ENCODE measurements at places on chromosomes 5 and 9.

DNA sequence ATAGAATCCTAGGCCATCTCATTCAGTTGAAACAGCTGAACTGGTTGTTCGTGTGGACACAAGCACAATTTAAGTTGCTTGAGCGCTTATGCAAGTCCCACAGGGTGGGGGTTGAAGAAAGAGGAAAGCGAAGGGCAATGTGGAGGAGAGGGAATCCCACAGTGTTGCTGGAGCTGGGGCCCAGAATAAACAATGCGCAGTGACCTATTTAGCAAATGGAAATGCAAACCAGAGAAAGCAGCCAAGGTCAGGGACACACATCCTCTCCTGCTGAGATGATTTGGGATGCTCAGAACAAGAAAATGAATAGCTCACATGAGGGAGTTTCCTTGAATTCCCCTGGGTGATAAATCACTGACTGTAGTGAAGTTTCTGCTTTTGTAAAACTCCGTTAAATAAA, 838.3 kb downstream of the TLE4 start:
- DNase-seq = no peak

GRCh38 chr5:143583409-143583808, 179.9 kb upstream of the NR3C1 start:
- DNase-seq = no peak

DNA sequence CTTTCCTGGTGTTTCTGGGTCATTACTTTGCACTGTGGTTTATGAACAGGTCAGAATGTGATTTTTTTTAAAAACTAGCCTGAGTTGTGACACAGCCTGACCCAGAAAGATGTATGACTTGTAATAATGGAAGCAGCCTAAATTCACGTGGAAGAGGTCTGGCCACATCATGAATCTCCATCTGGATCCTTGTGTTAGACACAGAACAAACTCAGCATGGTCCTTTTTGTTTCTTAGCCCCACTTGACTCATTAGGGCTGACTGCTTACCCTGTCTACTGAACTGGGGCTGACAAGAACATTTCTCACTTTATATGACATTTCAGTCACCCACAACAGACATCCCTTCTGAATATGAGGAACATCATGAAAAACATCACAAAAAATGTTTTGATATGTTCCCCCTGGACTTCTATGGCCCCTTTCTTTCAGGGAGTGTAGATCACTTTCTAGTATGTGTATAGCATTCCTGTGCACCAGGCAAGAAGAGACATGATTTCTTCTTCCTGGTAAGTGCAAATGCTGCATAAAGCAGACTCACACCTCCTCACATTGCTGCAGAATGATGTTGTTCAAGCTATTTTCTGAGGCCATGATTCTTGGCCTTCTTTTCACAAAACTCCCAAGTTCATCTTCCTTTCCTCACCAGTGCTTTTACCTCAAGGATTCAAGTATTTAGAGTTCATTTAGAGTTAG, 52.3 kb downstream of the ZNF622 start:
- DNase-seq = no peak

GRCh38 chr5:141517880-141518617, 29.2 kb downstream of the PCDHGC5 start:
- no peak for DNase-seq

DNA sequence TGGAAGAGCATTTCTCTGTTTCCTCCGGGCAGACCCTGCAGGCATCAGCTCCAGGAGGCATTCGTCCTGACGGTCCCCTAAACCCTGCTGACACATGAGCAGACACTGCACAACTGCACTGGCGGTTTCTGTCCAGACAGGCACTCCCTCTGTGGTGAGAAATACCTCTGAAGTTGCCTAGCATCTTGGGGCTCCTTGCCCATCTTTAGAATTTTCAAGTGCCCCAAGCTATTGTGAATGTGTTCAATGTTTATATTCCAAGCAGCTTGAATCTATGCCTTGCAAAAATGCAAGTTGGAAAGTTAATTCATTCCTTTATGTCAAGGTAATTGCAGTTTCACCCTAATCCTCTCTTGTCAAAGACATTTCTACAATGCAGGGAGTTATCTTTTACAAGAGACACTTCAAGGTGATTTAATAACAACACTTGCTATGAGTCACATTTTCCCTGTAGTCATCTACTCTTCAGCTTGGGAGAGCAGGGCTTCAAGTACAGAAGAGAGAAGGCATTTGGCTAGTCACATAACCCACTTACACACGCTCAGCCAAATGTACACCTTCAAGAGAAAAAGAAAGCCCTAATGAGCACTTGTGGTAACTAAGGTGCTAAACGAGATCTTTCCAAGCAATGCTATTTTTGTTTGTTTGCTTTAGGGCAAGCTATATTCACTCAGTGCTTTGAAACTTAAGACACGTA, 302.5 kb downstream of the MLLT3 start:
- no peak for DNase-seq

DNA sequence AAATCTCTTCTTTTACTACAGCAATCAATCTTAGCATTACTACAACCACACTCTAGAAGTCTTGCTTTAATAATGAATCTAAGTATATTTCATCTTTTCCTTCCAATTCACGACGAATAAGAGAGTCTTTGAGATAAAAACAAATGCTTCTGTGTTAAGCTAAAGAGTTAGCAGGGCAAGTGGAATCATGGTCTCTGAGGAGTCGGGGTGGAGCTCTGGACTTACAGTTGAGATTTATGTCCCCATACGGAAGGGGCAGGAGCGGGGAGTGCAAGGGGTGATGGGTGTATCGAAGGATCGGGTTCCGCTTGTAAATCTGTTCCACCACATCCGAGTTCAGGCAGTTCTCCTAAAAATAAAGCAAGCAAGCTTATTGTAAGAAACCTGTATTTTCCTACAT, 59.0 kb upstream of the RETREG1 start:
- no peak for DNase-seq

GRCh38 chr9:127539259-127539981, 72.7 kb upstream of the STXBP1 start:
- no peak for DNase-seq

DNA sequence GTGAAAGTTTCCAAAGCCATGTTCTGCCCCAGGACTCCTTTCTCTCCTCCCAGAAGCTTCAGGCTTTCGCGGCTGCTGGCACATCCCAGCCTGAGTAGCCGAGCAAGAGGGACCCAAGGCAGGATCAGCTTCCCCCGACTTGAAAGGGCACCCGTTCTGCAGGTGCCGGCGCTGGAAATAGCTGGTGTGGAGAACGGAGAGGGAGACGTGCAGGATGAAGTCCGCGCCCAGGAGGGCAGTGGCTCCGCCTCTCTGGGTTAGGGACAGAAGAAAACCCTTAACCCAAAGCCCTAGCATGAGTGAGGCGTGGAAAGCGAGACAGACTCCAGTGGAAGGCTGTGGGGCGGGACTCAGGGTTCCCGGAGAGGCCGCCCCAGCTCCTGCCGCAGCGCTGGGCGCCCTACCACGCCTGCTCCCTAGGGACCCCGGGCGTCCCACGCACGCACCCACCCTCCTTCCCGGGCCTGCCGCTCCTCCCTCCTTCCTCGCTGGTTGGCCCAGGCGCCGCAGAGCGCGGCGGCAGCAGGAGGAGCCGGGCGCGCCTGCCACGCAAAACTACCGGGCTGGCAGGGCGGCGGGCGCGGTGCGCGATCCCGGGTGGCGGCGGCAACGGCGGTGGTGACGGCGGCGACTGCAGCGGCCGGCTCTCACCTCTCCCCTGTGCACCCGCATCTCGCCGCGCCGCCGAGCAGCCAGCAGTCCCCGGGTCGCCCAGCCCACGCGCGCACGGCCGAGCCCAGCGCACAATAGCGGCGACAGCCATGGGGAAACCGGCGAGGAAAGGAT, at the start of gene SLC1A1:
Gene SLC1A1 (plus strand): TSS at position 550 of the 786 bp plus-strand sequence. CDS start 212 bp downstream, at position 762.
- peak; percentile 30 for DNase-seq

DNA sequence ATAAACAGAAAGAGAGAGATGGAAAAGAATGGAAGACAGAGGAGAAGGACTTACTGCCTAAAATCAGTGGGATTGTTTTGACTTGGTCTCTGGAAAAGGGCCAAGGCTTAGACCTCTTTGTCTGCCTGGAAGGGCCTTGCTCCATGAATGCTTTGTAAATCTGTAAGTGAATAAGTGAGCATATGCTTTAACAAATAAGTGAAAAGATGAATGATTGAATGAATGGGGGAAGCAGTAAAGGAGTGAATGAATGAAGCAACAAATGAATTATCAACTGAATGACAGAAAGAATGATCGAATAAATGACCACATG, 5.5 kb downstream of the KCNIP1 start:
- no peak for DNase-seq

- no peak for DNase-seq
Observed at GRCh38 chr5:30781643-30782042, 411.8 kb upstream of the CDH6 start.

GRCh38 chr5:173232499-173233346, 2.3 kb downstream of the NKX2-5 start:
- DNase-seq = peak; percentile 53

DNA sequence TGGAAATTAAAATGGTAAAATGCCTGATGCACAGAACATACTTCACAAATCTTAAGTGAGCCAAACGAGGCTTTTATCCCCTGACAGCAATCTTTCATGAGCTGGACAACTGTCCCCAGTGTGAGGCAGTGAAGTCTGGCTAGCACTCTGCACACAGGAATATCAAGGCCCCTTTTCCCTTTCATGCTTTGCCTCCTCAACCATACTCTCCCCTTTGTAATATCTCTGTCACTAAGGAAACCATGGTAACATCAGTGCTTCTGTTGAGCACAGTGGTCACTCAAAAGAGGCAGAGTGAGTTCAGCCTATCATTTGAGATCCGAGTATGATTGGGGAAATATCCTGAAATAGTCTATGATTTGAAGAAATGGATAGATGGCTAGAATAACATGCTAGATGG, 318.3 kb downstream of the ENC1 start:
- DNase-seq = no peak

DNA sequence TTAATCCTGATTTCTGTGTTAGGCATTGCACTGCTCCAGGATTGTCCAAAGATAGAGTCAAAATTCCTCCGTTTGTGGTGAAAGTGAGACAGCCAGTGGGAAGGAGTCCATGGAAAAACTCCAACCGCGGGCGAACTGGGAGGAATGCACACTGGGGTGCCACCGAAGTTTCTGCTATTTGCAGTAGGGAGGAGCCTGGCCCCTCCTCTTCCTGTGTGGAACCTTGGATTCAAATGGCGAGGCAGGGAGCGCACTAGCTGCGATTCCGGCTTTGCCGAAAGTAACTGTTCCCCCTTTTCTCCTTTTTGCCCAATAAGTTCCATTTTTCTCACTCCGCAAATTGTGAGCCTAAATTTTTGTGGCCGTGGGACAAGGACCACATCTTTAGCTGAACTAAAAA, 9.3 kb downstream of the BAAT start:
- DNase-seq = no peak

DNA sequence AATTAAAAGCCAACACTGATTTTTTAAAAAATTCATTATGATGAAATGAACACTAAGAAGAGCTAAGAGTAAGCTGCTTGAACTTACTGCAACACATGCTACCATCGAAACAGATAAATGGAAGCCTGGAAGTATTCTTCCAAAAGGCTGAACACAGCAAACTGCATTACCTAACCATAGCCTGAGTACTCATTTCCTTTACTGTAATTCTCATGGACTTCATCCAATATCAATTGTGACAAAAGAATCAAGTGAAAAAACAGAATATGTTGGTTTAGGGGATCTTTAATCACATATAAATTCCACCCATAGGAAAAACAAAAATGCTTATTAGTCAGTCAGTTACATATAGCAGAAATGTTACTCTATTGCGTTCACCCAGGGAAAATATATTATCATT, 68.5 kb downstream of the DROSHA start:
- no peak for DNase-seq

DNA sequence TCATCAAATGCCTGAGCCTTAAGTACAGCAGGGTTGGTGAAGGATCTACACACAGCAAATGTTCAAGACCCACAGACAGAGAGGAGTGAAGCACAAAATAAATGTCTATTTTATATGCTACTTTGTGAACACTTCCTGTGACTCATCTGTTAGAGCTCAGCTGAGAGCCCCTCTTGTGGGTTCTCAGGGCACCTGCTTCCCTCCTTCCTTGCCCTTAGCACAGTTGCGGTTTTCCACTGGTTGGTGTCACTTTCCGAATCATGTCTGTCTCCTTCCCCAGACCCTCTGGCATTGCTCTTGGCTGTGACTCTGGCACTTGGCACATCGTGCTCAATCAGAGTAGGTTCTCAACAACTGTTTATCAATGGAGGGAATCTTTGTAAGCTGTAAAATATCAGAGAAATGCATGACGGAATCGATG, 128.5 kb upstream of the STC2 start:
- no peak for DNase-seq

- no peak for DNase-seq
Observed at GRCh38 chr9:103089357-103089756, 94.2 kb downstream of the CYLC2 start.

DNA sequence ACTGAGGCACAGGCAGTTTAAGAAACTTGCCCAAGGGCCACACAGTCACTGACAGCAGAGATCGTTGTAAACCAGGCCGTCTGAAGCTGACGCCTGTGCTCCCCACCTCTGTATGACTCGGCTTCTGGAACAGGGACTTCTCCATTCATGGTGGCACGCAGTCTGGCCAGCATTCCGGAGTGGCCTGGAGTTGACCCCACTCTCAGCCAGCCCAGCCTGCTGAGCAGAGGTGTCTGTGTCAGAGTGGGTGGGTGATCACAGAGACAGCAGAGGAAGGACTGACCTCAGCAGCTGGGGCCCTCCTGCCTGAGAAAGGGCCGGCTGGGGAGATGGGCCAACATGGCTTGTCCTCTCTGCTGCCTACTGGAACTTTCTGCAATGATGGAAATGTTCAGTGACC, 12.6 kb downstream of the LRSAM1 start:
- DNase-seq = no peak

DNA sequence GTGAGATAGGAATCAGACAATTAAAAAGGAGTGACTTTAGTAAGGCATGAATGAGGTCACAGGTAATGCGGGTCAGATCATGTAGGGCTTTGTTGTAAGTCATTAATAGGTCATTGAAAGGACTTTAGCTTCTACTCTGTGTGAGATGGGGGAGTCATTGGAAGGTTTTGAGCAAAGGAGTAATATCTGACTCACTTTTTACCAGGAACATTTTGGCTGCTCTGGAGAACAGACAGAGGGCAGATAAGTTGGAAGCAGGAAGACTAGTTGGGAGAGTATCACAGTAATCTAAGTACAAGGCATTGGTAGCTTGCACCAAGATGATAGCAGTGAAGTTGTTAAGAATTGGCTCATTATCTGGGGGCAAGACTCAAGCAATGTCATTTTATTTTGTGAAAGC, 37.4 kb downstream of the KIF2A start:
- DNase-seq = no peak

GRCh38 chr9:104921067-104921741, 6.8 kb downstream of the ABCA1 start:
- no peak for DNase-seq

GRCh38 chr9:134503301-134504105, 138.1 kb upstream of the COL5A1 start:
- no peak for DNase-seq

GRCh38 chr5:3361811-3362605, 233.6 kb upstream of the IRX1 start:
- DNase-seq = peak; percentile 28

Data from mesothelial cell of epicardium (in vitro differentiated cells).